ENCODE measurements at places on chromosomes 16 and 17. TPM values are rescaled to one million over a fixed set of nuclear protein-coding genes. Genes with fewer than 3 reads are reported as not detected.

DNA sequence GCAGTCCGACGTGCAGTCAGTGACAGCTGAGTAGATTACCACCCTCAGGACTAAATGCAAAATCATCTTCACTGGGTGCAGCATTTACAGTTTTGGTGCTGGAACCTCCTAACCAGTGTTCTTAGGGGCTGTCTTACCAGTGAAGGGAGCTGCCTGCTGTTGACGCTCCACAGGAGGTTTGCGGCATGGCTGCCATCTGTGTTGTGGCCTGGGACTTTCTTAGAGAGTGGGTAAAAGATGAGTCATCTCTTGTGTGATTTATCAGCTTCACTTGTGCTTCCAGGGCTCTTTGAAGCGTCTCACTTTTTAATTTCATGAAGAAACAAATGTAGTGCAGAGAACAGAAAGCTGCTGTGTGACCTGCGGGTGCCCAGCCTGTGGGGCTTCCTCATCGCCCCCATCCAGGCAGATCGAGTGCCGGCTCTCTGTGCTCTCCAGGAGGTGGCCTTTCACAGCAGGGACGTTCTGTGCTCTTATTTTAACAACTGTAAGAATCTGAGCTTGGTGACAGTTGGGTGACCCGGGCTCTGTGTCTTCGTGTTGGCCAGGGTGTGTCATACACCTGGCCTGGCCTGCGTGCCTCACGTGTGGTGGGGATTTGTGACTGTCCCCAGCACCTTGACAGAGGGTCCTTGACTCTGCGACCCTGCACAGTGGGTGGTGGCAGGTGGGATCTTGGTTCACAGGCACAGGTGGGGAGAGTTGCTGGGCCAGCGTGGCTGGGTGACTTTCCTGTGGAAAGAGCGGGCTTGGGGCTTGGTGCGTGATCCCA, 24.3 kb upstream of the ZNF750 start:
- no peak for DNase-seq

- DNase-seq, result no peak
Measured at GRCh38 chr16:11973070-11973469, 3.5 kb upstream of the SNX29 start.

DNA sequence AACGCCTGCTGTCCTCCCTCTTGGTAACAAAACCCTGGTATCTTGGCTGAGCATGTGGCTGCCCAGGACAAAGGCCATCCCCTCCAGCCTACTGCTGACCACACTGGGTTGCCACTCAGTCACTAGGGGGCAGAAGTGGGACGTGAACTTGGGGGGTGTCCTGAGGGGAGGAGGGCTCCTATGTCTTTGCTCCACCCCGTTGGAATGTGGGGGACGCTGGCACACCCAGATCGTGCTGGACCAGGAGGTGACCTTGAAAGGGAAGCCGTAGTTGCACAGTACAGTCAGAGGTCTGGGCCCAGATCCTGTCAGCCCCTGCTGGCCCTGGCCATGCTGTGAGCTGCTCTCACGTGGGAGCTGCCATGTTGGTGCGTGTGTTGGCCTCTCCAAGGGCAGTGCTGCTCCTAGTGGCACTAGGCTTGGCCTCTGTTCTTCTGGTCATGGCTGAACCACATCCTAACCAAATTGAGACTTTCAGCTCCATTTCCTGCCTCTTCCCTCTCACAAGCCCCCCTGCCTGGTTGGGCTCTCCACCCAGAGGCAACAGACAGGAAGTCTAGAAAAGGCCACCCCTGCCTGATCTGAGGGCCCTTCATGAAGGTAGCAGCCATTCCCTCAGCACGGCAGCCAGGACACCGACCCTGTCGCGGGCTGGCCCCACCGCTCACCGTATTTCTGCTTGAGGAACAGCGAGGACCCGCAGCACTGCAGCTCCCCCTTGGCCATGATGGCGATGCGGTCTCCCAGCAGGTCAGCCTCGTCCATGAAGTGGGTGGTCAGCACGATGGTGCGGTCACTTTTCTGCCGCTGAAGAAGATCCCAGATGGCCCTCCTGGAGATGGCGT, 29.0 kb upstream of the RNPS1 start:
- DNase-seq, result no peak

- DNase-seq, result no peak
Measured at GRCh38 chr17:41403404-41404023, 6.1 kb upstream of the KRT31 start.

DNA sequence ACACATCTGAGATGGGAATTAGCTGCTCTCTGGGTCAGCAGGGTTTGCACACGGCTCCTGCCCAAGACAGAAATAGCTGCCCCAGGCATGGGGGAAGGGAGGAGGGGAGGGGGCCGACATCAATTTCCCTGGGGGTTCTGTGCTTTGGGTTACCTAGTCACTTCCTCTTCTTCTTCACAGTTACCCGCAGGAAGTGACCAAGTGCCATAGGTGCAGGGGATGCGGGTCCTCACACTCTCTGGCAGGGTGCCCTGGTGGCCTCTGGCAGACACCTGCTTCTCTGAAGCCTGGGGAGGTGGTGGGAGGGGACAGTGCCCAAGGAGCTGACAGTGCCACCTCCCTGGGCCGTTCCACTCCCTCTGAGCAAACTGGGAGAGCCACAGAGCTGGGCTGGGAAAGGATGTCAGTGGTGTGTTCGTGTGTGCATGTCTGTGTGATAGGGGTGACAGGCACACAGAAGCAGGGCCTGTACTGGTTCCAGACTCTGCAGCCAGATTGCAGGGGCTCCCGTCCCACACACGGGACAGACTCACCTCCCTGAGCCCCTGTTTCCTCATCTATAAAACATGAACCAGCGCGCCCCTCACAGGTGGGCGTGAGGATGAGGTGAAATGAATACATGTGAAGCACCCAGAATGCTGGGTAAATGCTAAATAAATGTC, 18.2 kb downstream of the SCN4A start:
- DNase-seq, result no peak

ZNF19 gene
- 2.5 TPM for total RNA-seq

TMED6 gene
- not detected for total RNA-seq

DNA sequence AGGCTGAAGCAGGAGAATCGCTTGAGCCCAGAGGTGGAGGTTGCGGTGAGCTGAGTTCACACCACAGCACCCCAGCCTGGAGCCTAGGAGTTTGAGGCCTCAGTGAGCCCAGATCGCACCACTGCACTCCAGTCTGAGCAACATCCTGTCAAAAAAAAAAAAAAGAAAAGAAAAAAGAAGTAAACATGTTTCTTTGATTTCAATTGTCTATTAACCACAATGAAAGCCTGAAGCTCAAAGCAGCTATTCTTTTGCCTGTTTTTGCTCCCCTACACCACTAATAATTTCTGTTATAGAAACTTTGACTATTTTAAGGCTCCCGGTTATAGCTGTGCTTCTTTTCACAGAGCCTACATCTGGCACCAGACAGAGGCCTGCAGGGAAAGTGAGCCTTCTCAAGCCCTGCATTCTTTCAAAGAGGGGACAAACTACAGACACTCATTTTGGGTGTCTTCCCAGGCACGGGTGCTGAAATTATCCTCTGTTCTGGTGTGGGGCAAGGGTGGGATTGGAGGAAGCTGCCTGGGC, 14.2 kb upstream of the SLC52A1 start:
- no peak for DNase-seq

GRCh38 chr17:51372345-51373004, 112.1 kb downstream of the UTP18 start:
- DNase-seq, result no peak

- peak; percentile 93 for DNase-seq
Measured at GRCh38 chr17:39001703-39002637, 34.8 kb upstream of the FBXO47 start.

DNA sequence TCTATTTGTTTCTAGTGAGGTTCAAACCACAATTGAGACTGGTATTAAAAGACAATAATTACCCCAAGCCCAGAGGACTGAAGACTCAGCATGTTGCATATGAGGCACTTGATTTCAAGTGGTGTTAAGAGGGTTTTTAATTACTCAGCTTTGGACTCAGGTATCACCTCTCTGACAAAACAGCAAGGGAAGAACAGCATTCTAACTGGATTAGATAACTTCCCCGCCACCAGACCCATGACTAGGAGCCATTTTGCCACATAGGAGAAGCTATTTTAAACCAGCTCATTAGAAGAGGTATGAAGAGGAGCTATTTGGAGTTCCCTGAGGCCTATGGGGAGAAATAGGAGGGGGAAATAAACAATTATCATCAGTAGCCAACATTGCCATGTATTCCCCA, 226.1 kb upstream of the TOX3 start:
- no peak for DNase-seq

DNA sequence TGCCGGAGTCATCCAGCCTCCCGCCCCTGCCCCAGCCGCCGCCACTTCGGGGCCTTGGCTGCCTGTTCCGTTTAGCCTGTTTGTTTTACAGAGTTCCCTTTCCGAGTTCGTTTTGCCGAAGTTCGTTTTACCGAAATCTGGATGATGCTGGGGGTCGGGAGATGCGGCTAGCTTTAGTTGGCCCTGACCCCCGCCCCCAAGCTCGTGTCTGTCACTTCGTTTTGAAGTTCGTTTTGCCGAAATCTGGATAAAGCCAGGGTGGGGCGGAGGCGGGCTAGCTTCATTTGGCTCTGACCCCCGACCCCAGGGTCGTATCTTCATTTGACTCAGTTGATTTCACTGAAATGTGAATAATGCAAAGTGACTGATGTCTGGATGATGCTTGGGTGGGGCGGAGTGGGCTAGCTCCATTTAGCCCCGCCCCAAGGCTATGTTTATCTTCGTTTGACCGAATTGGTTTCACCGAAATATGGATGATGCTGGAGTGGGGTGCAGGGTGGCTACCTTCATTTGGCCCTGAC, 591 bp downstream of the PSMD7 start:
- DNase-seq, result no peak

DNA sequence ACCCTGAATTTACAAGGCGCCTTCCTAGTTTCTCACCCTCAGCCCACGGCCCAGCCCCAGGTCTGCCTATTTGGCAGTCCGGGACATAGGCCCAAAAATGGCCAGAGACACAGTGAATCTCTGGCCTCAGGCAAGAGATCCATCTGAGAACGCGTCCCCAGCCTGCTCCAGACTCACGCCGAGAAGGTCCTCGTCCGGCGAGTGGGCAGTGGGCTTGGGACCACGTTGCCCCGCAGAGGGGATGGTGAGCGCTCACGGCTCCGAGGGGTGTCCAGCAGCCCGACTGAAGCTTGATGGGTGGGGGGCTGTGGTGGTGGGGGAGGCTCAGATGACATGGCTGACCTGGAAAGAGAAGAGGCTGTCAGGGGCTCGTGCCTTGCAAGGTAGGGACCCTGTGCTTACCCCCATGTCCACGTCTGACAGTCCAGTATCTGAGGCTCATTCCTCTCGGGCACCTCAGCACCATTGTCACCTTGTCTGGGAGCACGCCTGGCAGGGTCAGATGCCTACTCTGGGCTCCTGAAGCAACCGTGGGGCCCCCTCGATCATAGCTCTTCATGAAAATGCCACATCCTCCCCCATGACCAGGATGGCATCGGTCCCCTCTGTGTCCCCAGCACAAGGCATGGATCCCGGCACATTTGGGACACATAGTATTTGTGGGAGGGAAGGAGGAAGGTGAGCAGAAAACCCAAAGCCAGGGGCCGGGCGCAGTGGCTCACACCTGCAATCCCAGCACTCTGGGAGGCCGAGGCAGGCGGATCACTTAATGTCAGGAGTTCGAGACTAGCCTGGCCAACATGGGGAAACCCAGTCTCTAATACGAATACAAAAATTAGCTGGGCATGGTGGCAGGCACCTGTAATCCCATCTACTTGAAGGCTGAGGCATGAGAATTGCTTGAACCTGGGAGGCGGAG, 9.6 kb downstream of the CARHSP1 start:
- no peak for DNase-seq

GAS7 gene
- 77.3 TPM for total RNA-seq

DNA sequence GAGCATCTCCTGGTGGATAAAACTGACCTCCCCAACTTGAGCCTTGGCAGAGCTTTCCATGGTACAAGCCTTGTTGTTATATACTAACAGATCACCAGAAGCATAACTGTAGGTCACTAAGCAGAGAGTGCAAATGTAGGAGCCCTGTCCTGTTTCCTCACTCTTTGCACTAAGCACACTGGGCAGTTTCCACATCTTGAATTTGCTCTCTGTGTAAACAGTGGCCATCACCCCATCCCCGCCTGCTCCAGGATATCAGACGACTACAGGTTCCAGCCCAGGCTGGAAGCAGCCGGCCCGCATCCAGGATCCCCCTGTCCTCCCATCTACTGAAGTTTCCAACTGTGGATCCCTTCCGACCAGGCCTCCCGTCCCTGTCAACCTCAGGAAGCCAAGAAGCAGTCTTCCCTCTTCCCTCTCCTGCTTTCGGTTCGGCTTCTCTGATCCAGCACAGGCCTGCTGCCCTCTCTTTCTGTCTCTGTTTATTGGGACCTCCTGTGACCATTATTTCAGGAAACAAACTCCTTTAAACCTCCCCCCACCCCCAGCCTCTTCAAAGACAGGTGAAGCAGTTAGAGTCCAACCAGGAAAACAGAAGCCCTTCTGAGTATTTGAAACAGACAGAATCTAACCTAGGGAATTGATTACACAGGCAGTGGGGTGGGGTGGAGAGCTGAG, 22.6 kb upstream of the CACNG4 start:
- DNase-seq, result no peak

DNA sequence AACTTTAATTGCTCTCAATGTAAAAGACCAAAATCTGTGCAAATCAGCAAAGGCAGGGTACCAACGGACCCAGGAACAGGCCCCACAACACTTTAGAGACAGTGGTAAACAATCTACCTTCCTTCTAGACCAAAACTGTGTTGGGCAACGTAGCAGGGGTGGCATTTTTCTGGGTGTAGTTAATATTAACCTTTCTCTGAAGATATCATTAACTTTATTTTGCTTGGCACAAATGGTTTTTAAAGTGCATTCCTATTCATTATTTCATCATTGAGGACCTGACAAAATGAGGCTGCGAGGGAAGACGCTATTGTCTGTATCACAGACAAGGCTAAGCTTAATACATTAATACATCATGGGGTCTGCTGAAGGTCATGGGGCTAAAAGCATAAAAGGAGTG, 37.9 kb upstream of the TRAP1 start:
- no peak for DNase-seq

DNA sequence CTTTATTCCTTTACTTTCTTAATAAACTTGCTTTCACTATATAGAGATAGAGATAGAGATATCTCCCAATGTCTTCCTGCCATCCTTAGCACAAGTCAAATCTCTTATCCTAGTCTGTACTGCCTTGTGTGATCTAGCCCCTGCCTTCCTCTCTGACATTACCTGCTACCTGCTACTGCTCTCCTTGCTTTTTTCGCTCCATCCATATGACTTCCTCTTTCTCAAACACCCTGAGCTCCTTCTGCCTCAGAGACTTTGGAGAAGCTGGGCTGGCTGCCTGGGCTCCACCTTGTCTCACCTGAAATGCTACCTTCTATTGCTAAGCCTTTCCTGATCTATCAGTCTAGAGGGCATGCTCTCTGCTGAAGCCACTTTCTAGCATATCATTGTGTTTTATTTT, 24.7 kb upstream of the WSB1 start:
- DNase-seq, result no peak

GRCh38 chr17:45771271-45771959, 12.7 kb upstream of the CRHR1 start:
- no peak for DNase-seq

- no peak for DNase-seq
Measured at GRCh38 chr17:28725166-28725659, 820 bp downstream of the TLCD1 start.

MYH8 gene
- total RNA-seq, result not detected

GRCh38 chr16:68718590-68718989, 18.5 kb upstream of the CDH1 start:
- DNase-seq, result no peak

AGRP gene
- not detected for total RNA-seq

All from esophagus muscularis mucosa (tissue), 4 donors.